ENCODE measurements at places on chromosomes 7 and 10.

DNA sequence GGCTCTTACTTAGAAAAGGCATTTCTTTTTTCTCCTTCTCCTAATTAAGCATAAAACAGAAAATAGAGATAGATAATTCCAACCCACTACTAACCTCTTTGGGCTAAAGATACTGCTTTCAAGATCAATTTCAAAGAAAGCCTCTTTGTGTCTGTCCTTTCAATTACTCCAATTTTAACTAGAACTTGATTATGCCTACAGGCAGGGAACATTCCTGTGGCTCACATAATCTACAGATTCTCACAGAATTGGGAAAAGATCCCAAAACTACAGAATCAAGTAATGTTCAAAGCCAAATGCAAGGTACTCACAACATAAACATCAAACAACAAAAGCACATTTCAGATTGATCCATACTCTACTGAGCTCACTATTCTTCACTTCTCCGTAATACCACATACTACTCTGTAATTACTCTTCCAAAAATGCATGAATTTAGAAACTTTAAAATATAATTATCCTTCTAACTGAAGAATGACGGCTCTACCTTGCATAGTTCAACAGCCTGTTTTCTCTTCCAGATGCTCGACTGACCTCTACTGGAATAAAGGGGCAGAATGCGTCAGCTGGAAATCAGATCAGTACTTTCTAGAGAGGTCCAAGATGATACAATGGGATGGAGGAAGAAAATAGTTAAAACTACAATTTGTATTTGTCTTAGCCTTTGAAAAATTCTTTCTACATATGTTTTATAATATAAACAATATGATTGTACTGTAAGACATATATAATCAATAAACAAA is 3.9 kb downstream of the MTERF1 start:
- DNase-seq: no peak

DNA sequence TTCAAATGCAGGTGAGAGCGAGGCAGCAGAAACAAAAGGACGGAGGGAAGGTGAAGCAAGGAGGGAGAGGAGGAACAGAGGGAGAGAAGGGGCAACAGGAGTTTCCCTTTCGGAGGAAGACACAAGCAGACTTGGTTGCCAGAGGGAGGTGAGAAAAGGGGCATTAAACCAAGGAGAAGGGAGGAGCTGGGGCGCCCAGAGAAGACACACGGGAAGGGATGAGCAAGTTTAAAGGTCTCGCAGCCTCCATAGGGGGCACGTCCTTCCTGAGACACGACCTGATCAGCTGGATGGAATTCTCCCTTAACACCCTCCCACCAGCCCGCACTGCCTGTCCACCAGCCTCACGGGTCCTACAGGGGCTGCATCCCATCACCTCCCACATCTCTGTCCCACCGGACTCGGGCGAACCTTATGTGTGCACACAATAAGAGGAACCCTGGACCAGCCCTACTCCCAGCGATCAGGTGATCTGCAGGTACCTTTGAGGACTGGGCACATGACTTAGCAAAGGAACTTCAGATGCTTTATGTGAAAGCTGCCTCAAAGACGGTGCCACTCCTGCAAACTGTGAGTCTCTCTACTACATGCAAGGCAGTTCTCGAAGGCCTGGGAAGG is 251.2 kb downstream of the TNS3 start:
- DNase-seq: no peak

DNA sequence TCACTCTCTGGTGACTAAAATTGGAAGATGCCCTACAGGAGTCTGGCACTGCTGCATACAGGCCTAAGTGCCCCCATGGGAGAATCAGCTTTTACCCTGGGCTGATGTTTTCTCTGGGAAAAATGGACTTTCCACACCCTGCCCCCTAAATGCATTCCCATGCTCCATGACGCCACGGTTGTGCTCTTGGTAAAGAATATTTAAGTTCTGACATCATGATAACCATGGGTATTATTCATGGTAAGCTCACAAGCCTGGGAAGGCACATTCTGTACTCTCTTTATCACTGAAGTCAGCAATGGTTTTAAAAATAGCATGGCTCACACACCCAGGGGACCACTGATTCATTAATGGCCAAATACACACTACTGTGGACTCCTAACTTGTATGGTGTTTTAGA is 43.4 kb downstream of the HIPK2 start:
- no peak for DNase-seq

- DNase-seq: no peak
Observed at GRCh38 chr10:86821388-86821999, 65.1 kb downstream of the BMPR1A start.

- no peak for DNase-seq
Observed at GRCh38 chr10:121525251-121526134, 72.8 kb downstream of the FGFR2 start.

- DNase-seq: no peak
Observed at GRCh38 chr7:33764752-33765451, 140.4 kb upstream of the BMPER start.

DNA sequence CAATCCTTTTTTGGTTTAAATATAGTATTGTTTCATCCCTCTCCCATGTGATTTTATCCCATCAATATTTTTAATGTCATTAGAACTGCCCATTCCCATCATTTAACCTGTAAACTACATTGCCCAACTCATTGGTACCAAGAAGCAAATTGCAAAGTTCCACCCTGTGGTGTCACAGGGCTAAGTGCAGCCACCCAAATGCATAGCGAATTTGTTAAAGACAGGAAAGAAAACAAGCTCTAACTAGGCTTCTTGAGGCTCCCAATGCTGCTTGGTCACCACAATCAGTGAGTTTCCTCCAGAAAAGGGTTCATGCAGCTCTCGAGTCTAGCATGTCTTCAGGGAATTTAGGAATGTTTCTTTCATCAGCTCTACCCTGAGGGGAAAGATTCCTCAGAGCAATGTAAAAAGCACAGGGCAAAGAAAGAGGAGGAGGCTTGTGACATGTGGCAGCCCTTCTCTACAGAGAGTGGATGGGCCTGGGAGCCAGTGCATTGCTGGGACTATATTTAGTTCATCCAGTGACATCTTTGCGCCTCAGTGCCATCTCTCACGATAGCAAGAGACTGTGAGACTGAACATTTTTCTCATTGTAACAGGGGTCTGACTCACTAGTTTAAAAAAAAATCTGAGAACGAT is 58.1 kb downstream of the CAV1 start:
- no peak for DNase-seq

DNA sequence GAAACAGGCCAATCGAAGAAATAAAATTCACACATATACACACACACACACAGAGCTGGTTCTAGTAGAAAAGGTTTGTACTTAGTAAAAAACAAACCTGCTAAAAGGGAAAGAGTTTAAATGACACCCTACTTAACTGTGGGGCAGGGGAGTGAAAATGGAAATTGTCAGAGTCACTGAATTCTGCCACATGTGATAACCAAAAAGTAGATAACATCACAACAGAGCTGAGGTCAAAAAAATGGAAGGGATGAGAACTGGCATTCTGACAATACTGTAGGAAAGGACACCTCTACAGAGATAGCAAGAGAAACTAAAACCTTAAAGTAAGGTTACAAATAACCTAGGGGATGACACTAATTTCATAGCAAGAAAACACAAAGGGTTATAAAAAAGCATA is 74.6 kb downstream of the CACUL1 start:
- DNase-seq: no peak

DNA sequence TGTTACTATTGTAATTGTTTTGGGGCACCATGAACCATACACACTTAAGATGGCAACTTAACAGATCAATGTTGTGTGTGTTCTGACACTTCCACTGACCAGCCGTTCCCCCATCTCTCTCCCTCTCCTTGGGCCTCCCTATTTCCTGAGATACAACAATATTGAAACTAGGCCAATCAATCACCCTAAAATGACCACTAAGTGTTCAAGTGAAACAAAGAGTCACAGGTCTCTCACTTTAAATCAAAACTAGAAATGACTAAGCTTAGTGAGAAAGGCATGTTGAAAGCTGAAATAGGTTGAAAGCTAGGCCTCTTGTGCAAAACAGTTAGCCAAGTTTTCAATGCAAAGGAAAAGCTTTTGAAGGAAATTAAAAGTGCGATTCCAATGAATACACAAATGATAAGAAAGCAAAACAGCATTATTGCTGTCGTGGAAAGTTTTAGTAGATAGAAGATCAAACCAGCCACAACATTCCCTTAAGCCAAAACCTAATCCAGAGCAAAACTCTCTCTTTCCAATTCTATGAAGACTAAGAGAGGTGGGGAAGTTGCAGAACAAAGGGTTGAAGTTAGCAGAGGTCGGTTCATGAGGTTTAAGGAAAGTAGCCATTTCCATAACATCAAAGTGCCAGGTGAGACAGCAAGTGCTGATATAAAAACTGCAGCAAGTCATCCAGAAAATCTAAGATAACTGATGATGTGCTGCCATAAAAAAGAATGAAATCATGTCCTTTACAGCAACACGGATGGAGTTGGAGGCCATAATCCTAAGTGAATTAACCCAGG is 90.6 kb downstream of the MTPN start:
- DNase-seq: no peak

DNA sequence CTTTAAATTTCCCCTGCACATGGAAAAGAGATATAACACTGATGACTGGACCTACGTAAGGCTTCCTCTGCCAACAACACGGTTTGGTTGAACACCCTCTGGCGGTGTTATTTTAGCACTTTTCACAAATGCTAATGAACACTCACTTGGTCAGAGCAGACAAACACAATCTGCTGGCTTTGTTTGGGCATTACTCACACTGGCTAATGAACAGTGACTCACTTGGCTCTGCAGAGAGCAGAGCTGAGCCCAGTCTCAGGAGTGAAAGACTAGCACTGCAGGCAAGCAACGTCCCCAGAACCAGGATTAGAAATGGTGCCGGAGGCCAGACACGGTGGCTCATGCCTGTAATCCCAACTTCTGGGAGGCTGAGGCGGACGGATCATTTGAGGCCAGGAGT is 430.8 kb downstream of the PLXNA4 start:
- no peak for DNase-seq

DNA sequence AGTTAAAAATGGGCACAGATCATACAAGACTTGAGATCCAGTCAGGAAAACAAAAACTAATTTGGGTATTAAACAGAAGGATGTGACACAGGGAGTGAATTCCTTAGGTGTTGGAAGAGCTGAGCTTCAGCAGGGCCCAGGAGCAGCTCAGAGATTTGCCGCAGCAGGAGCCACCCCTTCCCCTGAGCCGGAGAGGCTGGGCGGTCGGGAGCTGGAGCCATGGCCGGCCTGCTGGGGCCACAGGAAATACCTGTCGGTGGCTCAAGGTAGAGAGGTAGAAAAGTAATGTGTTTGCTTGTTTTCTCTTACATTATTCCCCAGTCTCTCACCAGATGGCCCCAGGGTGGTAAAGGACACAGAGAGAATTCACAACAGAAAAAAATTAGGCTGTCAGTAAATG is 52.2 kb downstream of the DYNC2I1 start:
- no peak for DNase-seq

DNA sequence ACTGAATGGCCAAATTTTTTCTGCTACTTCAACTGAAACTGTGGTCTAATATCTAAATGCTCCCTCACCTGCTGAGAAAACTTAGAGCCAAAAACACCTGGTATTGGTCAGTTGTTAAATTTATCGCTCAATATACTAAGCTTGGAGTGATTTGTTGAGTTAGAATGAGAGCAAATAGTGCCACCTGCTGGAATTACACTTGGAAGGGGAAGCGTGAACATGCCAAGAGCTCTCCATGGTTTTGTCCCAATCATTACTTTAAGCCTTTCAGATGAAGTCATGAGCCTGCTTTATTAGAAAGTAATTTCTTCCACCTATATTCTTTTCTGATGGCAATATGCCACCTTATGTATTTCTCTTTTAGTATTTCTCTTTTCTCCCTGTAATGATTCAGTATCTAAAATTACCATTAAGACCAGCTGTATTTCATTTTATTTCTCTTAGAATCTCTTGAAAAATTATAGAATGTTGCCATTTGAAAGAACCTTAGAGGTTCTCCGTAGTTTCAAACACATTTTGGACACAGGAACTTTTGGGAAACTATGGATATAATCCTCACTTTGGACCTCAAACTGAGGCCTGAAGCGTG is 447.8 kb upstream of the C7orf33 start:
- no peak for DNase-seq

DNA sequence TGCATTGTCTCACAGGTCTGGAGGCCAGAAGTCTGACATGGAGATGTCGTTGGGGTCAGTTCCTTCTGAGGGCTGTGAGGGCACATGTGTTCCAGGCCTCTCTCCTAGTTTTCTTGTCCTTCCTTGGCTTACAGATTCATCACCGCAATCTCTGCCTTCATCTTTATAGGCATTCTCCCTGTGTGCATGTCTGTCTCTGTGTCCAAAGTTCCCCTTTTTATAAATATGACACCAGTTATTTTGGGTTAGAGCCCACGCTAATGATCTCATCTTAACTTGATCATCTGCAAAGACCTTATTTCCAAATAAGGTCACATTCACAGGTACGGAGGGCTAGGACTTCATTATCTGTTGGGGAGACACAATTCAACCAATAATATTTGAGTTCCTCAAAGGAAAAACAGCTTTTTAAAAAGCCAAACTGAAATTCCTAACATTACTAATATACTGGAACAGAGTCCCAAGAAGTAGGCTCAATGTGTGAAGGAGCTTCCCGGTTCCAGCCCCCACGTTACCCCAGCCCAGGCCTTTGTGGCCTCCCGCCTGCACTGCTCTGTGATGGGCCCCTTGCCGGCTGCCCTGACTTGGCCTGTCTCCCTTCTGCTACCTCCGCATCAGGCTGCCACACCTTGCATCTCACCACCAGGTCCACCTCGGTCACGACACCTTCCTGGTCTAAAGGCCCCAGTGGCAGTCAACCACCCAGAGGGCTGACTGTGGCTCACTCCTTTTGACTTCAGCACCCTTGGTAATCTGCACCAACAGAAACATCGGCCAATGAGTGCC is 142.7 kb downstream of the KCNMA1 start:
- no peak for DNase-seq

GRCh38 chr10:50972591-50972990 is 87.2 kb upstream of the A1CF start:
- no peak for DNase-seq

DNA sequence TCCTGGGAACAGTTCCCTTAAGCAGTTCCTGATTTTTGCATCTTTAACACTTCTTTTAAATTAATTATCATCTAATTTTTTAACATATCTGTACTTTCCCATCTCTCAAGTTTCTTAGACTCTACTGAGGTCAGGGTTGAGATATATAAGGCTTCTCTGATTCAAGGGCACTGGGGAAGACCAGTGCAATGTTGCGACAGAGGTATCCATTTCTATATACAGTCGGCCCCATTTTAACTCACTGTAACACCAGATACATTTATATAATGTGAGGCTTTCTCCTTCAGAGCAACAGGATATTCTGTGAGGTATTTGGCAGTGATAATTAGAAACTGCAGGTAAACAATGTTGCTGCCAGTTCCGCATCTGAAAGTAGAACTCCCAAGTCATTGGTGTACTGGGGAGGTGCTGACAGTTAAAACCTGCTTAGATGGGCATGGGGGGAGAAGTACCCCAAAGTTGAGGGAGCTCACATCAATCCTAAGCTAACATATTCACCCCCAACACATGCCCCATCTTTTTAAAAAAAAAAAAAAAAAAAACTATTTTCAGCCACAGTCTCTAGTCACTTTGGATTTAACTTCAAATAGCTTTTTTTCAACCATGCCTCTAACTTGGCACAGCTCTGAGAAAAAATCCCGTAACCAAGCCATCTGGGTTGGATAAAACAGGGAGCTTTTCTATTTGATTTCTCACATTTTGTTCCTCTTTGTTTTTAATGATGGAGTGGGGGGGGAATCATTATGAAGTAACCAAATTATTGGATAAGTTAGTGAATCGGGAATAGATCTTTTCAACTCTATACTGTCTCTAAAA is 62.9 kb downstream of the REEP3 start:
- no peak for DNase-seq

Measured in caudate nucleus (tissue), 63 donors.